ENCODE measurements at places on chromosomes 7 and 10. TPM values are rescaled to one million over a fixed set of nuclear protein-coding genes. Genes with fewer than 3 reads are reported as not detected.

GRCh38 chr7:150332852-150333635 lies 8.4 kb downstream of the RARRES2 start:
- H3K36me3 ChIP-seq = peaks cover 7% of the 10 kb centered on the region
- no peak overlapping the region for H3K27ac ChIP-seq
- H3K4me1 ChIP-seq = peaks cover 4% of the 10 kb centered on the region
- no peak for DNase-seq
- no peak overlapping the region for H3K4me3 ChIP-seq
- H3K27me3 ChIP-seq = no peaks in the 10 kb centered on the region

DNA sequence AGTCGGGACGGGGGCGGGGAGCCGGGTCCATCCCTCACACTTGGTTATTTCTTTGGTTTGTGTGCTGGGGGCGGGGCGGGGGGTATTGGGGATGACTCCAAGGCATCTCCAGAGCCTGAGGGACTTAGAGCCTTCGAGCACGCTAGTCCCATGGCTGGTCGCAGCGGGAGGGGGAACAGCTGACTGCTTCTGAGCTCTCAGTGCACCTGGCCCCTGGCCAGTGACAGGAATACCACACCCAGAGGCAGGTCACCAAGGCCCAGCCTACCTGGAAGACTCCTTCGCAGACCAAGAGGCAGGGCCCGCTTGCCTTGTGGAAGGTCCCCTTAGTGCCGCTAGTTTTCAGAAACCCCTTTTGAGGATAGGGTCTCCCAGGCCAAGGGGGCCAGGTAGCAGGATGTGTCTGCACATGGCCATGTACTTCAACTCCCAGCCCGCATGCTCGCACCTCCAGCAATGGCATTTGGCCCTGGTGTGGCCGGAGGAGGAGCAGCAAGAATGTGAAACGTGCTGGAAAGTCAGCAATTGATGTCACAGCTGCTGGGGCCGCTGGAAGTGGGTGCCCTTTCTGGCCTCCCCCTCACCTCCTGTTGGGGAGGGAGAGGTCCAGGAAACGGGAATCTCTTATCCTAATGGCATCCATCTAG lies 40.3 kb downstream of the AGAP3 start:
- no peak overlapping the region for H3K27ac ChIP-seq
- DNase-seq = no peak
- no peak overlapping the region for H3K4me3 ChIP-seq
- H3K27me3 ChIP-seq = no peaks in the 10 kb centered on the region
- H3K36me3 ChIP-seq = peaks cover 91% of the 10 kb centered on the region

- no peaks in the 10 kb centered on the region for H3K4me1 ChIP-seq
- no peaks in the 10 kb centered on the region for H3K27me3 ChIP-seq
- H3K4me3 ChIP-seq = no peak overlapping the region
- peak; percentile 10 for DNase-seq
Observed at GRCh38 chr7:30778255-30779025, 7.2 kb downstream of the MINDY4 start.

GRCh38 chr7:78055001-78055573 lies 256.5 kb downstream of the PHTF2 start:
- no peak overlapping the region for H3K4me3 ChIP-seq
- H3K36me3 ChIP-seq = no peaks in the 10 kb centered on the region
- no peak for DNase-seq
- H3K27me3 ChIP-seq = no peaks in the 10 kb centered on the region
- H3K27ac ChIP-seq = no peak overlapping the region

DNA sequence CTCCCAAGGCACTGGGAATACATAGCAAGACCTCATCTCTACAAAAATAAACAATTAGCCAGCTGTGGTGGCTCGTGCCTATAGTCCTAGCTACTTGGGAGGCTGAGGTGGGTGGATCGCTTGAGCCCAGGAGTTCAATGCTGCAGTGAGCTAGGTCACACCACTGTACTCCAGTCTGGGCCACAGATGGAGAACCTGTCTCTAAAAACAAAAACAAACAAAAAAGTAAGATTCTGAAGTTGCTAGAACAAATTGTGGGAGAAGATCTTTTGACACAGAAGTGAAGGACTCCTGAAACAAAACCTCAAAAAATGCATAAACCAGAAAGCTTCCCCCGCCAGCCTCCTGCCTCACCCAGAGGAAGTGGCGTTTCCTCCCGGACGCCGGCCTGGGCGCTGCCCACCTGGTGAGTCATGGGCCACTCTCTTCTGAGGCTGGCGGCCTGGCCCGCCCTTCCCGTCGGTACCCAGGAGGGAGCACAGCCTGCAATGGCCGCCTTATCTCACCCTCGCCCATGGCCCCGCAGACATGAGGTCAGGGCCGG lies 25.4 kb upstream of the ELN start:
- H3K4me1 ChIP-seq = peaks cover 14% of the 10 kb centered on the region
- no peaks in the 10 kb centered on the region for H3K36me3 ChIP-seq
- peak overlapping the region; percentile 84 for H3K27ac ChIP-seq
- DNase-seq = peak; percentile 70
- H3K4me3 ChIP-seq = no peak overlapping the region

Gene CDNF
- total RNA-seq = 1.7 TPM

Gene ASB15
- total RNA-seq = not detected

DNA sequence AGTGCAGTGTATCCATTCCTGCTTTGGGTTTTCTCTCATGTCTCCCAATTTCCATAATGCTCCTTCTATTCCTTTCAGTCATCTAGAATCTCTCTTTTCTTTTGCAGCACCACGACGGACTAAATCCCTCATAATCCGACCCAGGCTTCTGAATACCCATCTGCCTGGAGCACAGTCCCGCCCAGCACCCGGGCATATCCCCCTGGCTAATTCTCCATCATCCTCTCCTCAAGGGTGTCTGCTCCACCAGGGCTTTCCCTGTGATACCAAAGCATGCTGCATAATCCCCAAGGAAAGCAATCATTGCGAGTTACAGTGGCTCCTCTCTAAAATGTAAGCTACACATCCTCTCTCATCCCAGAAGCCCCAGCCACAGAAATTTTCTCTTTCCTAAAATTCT lies 321.9 kb downstream of the CCDC3 start:
- DNase-seq = no peak
- no peaks in the 10 kb centered on the region for H3K4me1 ChIP-seq
- no peaks in the 10 kb centered on the region for H3K36me3 ChIP-seq
- H3K27me3 ChIP-seq = no peaks in the 10 kb centered on the region

Gene MSS51
- total RNA-seq = 8.4 TPM

Gene SPDYE6
- total RNA-seq = not detected

GRCh38 chr10:107442035-107442505 lies 277.6 kb upstream of the SORCS1 start:
- H3K36me3 ChIP-seq = no peaks in the 10 kb centered on the region
- H3K4me3 ChIP-seq = no peak overlapping the region
- H3K4me1 ChIP-seq = no peaks in the 10 kb centered on the region
- H3K27me3 ChIP-seq = no peaks in the 10 kb centered on the region

- no peak overlapping the region for H3K4me3 ChIP-seq
- DNase-seq = no peak
- no peaks in the 10 kb centered on the region for H3K36me3 ChIP-seq
- no peaks in the 10 kb centered on the region for H3K4me1 ChIP-seq
- H3K27me3 ChIP-seq = no peaks in the 10 kb centered on the region
- H3K27ac ChIP-seq = no peak overlapping the region
Observed at GRCh38 chr7:30556840-30557239, 37.8 kb upstream of the GARS1 start.

Gene FBH1
- total RNA-seq = 62.4 TPM

Gene PRF1
- total RNA-seq = 14.1 TPM

Gene PNLIPRP2
- not detected for total RNA-seq

DNA sequence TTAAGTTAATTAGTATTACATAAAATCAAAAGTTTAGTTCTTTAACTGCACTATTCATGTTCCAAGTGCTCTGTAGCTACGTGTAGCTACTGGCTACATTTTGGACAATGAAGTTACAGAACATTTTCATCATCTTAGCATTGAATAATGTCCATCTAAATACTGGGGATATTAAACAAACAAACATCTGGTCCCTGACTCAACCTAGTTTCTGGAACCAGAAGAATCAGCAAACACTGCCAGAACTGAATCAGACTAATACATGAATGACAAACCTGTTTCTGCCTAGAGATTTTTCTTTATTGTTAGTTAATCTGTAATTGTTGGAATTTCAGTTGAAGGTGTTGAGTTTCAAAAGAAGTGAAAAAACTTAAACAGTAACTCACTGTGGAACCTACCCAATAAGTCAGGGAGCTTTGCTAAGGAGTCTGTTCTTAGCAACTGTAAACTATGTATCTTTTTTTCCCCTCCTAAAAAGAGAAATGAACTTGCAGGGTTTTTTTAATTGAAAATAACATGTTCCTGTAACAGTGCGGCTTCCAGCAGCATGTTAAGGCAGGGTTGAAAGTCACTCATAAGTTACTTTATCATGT lies 58.3 kb downstream of the CDK13 start:
- no peak overlapping the region for H3K4me3 ChIP-seq
- H3K36me3 ChIP-seq = peaks cover 13% of the 10 kb centered on the region
- DNase-seq = no peak
- H3K27ac ChIP-seq = no peak overlapping the region

Gene ADAP1
- total RNA-seq = 32.0 TPM

DNA sequence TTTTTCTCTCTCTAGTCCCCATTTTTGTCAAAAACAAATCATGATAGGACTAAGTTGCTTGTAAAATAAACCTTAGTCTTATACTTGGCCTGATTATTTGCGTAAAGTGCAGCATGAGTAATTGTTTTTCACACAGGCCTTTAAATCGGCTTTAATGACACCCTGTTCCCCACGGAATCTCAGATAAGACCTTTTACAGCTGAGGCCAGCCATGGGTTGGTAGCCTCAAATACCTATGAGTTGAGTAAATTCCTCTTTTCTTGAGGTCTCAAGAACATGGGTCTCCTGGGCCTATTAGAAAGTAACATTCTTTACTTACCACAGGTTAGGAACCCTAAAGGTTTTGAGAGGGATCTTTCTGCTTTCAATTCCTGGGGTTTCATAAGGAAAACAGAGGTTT lies 761.0 kb upstream of the PHF14 start:
- DNase-seq = no peak
- H3K36me3 ChIP-seq = no peaks in the 10 kb centered on the region
- H3K4me1 ChIP-seq = no peaks in the 10 kb centered on the region
- H3K27me3 ChIP-seq = no peaks in the 10 kb centered on the region
- no peak overlapping the region for H3K4me3 ChIP-seq

Gene TUBAL3
- total RNA-seq = not detected
